K562 (cell line): ENCODE measurements at places on chromosomes 12 and 14. TPM values are rescaled to one million over a fixed set of nuclear protein-coding genes. Genes with fewer than 3 reads are reported as not detected.

GLT1D1 gene
- 0.04 and 0.07 TPM in 2 replicates for total RNA-seq

KRT79 gene
- 0.09 and 0.27 TPM in 2 replicates for total RNA-seq

KLRK1 gene
- 0.09 TPM in 2 replicates for total RNA-seq

PTPN21 gene
- total RNA-seq = 1.9 and 2.2 TPM in 2 replicates

SLC10A1 gene
- total RNA-seq = not detected in 2 replicates

TMEM63C gene
- not detected in 2 replicates for total RNA-seq

CLBA1 gene
- 3.9 and 4.4 TPM in 2 replicates for total RNA-seq

APOF gene
- 0.09 TPM in 1 of 2 replicates, not detected in the other for total RNA-seq
